Stimulated activated CD8-positive, alpha-beta memory T cell treated with anti-CD3 and anti-CD28 coated beads, Interleukin-7, amount 100 ng/mL, for 48 hours (primary cell): ENCODE measurements at places on chromosomes 4 and X.

- DNase-seq, result no peak
These were observed 35.3 kb upstream of the WAS start for GRCh38 chrX:48648336-48648751.

DNA sequence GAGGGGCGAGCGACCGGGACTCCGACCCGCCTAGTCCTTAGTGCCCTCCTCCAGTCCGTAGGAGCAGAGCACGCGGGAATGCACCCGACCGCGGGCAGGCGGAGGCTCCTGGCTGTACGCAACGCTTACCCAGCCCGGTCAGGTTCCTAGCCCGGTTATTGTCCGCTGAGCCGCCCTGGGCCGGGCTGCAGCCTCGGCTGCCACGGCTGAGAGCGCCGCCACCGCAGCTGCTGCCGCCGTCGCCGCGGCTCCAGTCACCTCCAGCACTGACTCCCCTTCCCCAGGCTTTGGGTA, at the start of gene AMER1:
AMER1 (minus strand) TSS at position 268 of the 294 bp plus-strand sequence. CDS start 12,422 bp downstream, outside the sequence.
- DNase-seq, result no peak

DNA sequence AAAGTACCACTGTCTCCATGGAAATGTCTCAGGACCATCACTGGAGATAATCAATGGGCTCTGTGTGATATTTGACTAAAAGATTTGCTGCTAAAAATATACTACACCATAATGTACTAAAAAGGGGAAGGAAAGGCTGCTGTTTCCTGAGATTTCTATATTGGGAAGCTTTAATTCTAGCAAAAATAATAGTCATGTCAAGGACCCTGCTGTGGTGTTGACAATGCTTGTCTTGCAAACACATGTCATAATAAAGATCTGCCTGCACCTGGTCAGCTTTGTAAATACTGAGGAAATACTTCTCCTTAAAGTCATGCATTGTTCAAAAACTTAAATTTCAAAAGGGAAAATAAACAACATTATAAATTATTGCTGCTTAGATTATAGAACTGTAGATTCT, 417.9 kb downstream of the GPM6A start:
- no peak for DNase-seq

- DNase-seq, result no peak
These were observed 86.9 kb upstream of the SPANXN4 start for GRCh38 chrX:142938793-142939192.

GRCh38 chr4:3304831-3305609, 12.2 kb downstream of the RGS12 start:
- DNase-seq, result no peak

DNA sequence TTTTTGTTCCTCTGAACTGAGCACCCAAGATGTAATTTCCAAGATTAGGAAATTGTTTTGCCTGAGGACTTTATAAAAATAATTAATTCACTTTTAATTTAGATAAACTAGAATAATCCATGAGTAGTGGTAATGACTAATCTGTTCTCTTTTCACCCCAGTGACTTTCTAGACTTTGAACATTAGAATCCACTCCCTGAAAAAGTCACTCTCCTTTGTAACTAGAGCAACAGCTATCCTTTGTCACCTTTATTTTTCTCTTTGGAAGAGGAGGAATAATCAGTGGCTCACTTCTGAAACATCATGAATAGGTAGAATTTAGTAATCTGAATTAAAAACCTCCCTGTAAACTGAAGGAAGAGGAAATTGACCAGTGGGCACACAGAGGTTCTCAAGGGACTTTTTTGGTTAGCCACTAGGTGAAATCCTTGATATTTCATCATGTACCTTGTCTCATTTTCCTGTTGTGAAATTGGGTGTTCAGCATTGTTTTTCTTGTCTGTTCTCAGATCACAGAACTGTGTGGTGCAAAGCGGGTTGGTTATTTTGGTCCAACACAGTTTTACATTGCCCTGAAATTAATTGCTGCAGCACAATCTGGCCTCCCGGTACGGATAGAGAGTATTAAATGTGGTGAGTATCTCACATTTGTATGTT, 59.4 kb downstream of the REPS2 start:
- DNase-seq, result no peak

DNA sequence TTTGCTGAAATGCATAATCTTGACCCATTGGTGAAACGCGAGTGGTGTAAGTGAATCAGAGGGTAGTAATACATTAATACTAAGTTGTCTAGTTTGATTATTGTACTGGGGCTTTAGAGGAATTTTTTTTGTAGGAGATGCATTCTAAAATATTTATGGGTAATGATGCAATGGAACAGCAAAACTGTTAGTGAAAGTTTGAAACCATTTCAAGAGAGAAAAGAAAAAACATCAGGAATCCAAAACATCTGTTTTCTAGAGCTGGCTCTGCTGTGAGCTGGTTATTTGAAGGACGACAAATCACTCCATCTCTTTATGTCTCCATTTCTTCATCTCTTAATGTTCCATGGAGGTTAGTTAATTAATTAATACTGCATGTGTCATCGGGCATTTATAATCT, 351.9 kb upstream of the FAT1 start:
- DNase-seq, result no peak
